ENCODE measurements at places on chromosomes 11 and 22.

GRCh38 chr11:57354699-57355098 lies 16.5 kb downstream of the P2RX3 start:
- no peak for DNase-seq

DNA sequence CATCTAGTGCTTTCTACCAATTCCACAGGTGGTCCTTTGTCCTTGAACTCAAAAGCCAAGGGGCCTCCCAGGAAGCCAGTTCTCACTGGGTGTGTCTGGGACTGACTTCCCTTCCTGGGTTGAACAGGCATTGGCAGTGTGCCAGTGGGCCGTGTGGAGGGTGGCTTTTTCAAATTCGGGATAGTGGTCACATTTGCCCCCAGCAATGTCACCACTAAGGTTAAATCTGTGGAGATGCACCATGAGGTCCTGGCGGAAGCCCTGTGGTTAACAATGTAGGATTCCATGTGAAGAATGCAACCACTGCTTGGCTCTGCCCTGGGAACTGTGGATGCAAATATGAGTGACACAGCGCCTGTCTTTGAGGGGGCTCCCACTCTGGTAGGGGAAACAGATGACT lies 53.2 kb upstream of the MTNR1B start:
- no peak for DNase-seq

DNA sequence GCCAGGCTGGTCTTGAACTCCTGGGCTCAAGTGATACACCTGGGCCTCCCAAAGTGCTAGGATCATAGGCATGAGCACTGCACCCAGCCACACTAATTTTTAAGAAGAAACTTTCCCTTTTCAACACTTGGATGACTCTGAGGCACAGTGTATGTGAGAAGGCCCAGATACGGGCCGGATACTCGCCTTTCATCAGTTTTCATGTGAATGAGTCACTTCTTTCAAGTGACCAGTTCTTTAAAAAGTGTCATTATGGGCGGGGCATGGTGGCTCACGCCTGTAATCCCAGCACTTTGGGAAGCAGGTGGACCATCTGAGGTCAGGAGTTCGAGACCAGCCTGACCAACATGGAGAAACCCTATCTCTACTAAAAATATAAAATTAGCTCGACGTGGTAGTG lies 120.8 kb downstream of the CTTN start:
- no peak for DNase-seq

- no peak for DNase-seq
These were observed 266.4 kb downstream of the BUD13 start for GRCh38 chr11:116506263-116506825.

DNA sequence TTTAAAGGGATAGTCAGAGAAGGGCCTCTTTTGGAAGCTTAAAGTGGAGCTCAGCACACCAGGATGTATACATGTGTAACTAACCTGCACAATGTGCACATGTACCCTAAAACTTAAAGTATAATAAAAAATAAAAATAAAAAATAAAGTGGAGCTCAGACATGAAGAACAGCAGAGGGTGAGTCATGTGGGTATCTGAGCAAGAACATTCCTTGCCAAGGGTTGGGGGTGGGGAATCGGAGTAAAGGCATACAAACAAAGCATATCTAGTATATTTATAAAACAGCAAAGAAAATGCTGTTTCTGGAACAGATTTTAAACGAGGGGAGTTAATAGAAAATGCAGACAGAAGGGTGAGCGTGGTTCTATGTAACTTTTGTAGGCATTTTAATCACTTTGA lies 562.6 kb upstream of the ANO3 start:
- no peak for DNase-seq

- DNase-seq = no peak
These were observed 145.9 kb downstream of the CEP164 start for GRCh38 chr11:117473481-117474091.

GRCh38 chr11:115272925-115273324 lies 231.3 kb downstream of the CADM1 start:
- no peak for DNase-seq

DNA sequence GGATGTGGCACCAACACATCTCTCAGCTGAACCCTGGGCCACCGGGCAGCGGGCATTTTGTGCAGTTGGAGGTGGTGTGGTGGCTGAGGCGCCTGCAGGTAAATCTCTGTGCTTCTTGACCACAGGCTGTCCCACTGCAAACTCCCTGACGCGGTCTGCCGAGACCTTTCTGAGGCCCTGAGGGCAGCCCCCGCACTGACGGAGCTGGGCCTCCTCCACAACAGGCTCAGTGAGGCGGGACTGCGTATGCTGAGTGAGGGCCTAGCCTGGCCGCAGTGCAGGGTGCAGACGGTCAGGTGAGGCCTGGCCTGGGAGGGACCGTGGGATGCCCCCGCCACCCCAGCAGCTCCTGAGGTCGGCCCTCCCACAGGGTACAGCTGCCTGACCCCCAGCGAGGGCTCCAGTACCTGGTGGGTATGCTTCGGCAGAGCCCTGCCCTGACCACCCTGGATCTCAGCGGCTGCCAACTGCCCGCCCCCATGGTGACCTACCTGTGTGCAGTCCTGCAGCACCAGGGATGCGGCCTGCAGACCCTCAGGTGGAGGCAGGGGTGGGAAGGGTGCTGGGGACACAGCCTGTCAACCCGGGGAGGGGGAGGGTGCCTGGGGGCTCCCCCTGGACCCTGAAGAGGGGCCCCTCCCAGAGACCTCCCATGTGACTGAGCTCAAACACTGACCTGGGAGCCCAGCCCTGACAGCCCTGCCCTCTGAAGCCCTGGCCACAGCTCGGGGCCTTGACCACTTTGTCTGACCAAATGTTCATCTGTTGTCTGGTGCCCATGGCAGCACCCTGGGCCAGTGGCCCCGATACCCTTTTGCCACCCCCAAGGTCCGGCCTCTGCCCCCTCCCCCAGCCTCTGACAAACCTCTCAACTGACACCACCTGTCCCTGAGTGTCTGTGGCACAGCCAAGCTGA lies 4.6 kb upstream of the PGGHG start:
- DNase-seq = no peak

DNA sequence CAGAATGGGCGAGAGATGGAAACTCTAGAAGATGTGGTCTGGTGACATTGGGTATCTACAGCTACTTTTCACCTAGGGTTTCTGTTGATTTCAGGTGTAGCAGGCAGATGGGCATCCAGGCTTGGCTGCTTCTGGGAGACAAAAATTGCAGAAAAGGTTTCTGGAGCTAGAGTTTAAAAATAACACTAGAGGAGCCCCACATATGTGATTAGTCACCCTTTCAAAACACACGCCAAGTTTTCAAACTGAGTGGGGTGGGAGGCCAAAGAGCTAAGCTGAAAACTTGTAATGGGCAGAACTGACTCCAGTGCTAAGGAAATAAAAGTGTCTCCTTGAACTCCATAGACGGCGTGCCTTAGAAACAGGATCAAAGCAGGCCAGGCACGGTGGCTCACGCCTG lies 80.8 kb downstream of the GRK3 start:
- DNase-seq = no peak

DNA sequence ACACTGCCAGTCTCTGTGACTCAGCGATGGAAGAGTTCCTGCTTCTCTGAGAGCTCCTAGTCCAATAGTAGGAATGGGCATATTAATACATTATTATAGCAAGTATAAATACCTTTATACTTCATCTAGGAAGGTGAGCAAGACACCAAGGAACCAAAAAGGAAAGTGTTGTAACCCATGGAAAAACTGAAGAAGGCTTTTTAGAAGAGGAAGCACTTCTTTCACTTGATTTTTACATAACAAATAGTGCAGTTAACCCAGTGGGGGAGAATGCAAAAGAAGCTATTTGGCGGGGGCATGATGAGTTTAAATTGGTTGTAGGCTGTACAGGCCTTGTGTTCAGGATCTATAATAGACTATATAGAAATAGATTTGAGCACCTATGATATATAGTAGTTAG lies 31.2 kb upstream of the C11orf87 start:
- no peak for DNase-seq

DNA sequence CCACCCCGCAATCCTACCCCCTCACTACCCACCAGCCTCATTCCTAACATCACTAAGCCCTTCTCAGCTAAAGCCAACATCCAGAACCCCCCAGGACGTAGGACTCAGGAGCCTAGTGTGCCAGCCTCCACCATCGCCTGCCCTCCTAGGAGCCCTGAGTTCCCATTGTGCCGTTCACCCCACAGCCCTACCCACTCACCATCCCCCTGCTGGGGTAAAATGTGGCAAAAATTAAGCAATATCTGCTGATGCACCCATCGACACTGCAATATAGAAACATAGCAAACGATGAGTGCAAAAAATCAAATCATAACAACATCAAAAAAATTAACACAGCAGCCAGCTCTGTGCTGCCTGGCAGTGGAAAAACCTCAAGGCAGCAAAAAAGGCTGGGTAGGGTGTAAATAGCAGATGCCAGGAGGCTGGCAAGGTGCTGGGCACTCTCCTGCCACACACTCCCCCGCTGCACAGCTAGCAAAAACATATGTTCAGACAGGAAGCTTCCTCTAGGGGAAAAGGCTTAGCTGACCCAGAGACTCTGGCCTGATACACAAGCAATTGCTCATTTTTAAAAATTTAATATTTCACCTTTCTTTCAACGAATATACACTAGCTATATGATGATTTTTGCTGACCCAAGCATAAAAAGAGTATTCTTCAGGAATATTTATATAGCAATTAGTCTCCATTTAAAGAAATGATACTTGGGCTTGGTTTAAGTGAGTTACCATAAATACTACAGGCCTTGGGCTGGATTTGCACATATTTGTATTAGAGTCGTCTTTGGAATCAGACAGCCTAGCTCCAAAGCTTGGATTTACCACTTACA lies 33.8 kb downstream of the PRDM10 start:
- DNase-seq = no peak

DNA sequence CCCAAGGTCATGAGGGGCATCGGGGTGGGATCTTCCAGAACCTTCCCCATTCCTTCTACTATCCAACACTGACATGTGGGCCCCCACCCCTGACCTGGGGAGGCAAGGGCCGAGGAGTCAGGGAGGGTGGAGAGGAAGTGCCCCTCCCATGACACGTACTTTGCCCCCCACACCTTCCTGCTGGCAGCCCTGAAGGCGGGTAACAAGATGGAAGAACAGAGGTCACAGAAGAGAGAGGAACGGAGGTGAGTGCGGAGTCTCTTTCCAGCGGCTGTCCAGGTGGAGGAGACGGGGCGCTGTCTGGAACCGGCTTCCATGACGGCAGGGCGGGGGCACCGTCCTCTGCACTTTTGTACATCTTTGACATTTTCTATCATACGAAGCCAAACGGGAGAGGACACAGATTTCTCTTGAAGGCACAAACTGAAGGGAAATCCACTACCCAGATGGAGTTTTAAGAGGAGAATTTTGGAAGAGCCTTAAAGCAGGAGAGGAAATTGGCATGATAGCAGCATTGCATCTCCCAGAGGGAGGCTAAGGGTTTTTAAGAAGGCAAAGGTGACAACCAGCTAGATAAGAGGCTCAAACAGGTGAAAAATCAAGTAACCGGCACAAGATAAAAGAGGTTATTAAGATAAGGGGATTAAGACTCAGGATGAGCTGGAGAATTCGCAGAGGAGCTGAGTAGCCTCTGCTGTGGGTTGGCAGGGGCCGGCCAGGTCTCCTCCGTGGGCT lies 16.7 kb downstream of the OSBPL5 start:
- no peak for DNase-seq

- no peak for DNase-seq
These were observed 1.5 kb downstream of the PANX3 start for GRCh38 chr11:124612567-124613246.

GRCh38 chr11:128187835-128188234 lies 399.5 kb downstream of the ETS1 start:
- DNase-seq = no peak

DNA sequence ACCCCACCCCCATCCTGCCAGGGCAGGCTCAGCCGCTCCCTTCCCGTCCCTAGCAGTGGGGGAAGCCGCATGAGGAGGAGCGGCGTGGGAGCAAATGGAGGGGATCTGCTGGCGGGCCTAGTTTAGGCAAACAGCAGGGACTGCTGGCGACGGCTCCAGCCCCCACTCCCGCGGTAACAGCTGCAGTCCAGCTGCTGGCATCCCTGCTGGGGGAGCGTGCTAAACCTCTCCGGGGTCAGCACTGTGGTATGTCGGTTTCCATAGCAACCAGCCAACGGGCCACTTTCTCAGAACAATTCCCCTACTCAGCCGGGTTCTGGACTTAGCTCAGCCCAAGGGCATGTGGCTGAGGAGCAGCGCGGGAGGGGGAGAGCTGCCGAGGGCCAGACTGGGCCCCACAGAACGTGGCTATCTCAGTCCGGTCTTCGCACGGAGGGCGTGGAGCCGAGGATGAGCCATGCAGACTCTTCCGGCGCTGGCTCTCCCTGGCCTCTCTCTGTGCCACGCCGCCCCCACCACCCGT lies 98.8 kb downstream of the PKNOX2 start:
- DNase-seq = no peak

GRCh38 chr11:120192831-120193625 lies 17.8 kb upstream of the OAF start:
- no peak for DNase-seq
